ENCODE measurements at places on chromosomes 4 and X.

DNA sequence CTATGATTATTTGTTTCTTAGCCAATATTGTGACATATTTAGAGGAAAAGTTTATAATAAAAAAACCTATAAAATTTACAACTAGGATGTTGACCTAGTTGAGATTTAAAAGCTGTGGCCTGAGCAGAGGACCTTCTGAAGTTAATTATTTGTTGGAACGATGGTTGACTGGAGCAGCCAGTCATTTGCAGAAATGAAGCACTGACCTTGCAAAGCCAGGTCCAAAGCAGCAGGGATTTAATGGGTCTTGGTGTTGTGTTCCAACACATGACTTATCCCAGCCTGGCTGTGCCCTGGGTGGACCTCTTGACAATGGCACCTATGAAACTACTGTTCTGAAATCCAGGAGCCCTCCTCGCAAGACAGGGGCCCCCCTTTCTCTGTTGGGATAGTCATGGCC lies 235.2 kb downstream of the FRAS1 start:
- DNase-seq: no peak

- DNase-seq: no peak
Measured at GRCh38 chr4:2059046-2059725, at the start of gene NAT8L. TSS of gene NAT8L (plus strand) at chr4:2059327. CDS start at chr4:2059512, 185 bp downstream.

DNA sequence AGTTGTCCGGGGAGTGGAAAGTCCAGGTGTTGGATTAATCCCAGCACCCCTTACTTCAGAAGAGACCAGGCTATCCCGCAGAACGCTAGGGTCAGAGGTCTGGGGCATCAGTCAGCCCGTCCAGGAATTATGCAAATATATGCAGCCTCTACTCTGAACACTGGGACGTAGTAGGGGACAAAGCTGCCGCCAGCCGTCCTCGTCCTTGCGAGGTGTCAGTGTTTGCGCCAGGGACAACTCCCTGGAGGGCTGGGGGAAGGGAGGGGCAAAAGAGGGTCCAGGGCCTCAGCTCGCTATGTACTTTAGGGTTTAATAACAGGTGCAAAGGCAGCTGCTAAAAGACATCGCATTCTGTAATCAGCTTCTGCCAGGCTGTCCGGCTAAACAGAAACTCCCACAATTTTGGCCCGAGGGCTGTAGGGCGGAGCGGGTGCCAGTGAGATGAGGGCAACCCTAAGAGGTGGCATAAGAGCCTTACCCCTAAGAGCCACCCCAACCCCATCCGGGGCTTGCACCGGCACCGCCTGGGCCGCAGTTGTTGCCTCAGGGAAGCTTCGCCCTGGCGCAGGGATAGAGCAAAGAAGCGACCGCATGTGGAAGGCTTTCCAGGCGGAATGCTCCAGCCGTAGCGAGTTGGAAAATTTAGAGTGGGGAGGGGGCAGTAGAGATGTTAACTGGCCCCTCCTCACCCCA lies 8.4 kb downstream of the HAND2 start:
- no peak for DNase-seq

DNA sequence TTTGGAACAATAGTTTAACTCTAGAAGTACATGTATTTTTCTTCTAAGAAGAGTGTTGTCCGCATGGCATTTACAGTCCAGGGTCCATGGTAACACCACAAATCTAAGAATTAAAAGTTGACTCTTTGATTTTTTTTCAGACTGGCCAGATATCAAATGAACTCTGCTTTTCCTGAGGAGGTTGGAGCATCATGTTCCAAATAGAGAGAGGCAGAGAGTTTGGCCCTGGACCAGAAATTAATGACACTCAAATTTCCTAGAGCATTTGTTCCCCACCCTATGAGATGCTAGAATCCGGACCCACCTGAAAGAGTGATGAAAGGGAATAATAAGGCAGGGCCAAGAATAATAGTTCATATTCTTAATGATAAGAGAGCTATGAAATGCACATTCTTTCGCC lies 47.0 kb upstream of the NAP1L5 start:
- no peak for DNase-seq

DNA sequence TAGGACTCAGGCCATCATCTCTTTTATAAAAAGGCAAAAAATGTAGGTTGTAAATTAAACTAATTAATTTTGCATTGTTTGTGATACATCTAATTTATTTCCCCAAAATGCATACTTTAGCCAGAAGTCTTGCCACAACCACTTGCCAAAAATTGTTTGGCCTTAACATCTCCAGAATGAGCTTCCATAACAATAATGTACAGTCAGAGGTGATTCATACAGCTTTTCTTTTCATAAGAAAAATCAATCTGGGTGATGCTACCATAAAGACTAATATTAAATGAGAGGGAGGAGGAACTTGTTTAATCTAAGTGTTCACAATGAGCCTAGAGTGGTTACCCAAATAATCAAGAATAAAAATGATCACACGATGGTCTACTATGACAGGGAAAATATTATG lies 59.3 kb downstream of the AMMECR1 start:
- no peak for DNase-seq

DNA sequence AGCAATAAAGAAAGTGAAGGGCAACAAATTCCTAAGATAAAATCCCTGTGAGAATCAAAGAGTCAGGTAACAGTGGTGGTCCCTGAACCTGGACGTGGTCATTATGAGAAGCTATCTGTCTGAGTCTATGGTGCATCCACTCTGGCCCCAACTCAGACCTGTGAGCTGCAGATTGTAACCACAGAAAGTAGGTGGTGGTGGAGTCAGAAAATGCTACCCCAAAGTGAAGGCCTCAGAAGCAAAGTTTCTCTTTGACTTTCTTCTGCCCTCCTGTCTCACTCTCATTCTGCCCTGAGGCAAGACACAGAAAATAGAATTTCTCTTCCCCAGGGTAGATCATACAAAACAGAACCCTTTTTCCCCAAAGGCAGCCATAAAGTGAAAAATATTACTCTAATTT lies 84.1 kb upstream of the NEIL3 start:
- no peak for DNase-seq
